ENCODE measurements at places on chromosomes 7 and 10.

- no peak for DNase-seq
Measured at GRCh38 chr7:76424413-76425111, at the start of gene ZP3. Gene ZP3 (plus strand): TSS chr7:76424950. CDS start chr7:76424965, 15 bp downstream.

DNA sequence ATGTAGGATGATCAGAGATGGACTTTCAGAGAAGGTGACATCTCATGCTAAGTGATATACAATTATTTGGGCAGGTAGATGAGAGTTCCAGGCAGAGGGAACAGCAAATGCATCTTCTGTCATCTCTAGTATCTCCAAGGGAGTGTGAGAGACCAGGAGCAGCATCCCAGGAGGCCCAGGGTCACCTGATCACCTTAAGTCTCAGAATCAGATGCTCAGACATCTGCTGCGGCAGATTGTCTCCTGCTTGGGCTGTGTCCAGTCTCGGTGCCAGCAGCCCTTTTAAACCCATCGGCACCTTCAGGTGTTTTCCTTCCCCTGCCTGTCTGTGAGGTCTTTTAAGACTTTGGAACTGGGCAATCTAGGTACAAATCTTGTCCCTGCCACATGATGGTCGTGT lies 690.6 kb downstream of the LRMDA start:
- no peak for DNase-seq

DNA sequence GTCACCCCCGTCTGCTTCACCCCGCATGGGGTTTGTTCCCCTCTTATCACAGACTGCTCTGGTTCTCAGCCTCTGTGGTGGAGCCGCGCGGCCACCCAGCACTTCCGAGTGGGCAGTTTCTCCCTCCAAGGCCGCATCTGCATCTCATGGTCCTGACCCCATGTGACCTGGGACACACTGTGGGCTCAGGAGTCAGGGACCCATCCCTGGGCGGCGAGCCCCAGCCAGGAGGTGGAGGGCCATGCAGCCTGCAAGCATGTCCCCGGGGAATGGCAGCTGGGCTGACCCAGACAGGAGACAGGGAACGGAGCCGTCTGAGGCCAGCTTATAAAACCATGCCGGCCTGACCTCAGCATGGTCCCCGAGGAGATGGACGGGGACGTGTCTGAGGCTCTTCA lies 25.2 kb upstream of the TTYH3 start:
- no peak for DNase-seq

DNA sequence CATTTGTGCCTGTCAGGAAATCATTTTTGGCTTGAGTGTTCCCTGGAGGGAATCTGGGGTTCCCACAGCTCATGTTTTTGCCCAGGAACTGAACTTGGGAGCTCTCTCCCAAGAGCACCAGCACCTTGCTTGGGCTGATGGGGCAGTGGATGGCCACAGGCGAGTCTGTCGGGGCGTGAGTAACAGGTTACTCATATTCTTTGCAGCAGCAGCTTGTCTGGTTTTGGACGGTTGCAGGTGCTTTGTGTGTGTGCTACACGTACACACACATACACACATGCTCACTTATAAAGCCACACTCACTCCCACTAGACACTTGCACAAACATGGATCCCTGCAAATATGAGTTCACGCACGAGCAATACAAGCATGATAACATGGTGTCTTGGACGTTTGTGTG lies 2.9 kb upstream of the PALD1 start:
- DNase-seq, result no peak

GRCh38 chr10:52316001-52316400 lies 1.9 kb downstream of the DKK1 start:
- DNase-seq, result no peak

Data from stimulated activated CD8-positive, alpha-beta memory T cell treated with anti-CD3 and anti-CD28 coated beads, Interleukin-15, amount 100 ng/mL, for 24 hours (primary cell).